ENCODE measurements at places on chromosomes 5 and 9.

DNA sequence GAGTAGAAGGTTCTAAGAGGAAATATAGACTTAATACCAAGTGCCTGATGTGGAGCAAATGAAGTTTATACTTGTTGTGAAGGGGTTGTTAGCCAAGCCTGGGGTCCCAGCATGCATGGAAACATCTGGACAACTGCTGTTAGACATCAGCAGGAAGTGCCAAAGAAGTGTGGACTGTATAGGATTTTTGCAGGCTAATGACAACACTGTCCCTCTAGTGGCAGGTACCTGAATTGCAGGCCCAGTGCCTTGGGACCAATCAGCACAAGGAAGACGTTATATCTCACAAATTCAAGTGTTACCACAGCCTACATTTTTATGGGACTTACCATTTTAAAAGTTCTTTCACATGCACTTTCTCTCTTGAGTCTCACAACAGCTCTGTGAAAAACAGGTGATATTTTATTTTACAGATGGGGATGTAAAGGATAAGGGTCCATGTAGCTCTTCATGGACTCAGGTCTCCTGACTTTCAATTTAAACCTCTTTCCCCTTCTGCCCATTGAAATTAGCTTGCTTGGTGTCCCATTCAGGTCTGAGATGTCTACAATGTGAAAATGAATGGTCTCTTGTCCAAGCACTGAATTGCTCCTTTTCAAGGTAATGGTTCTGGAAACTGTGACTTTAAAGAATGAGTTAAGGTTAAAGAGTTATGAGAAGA, 89.0 kb upstream of the MAP1B start:
- DNase-seq = no peak

DNA sequence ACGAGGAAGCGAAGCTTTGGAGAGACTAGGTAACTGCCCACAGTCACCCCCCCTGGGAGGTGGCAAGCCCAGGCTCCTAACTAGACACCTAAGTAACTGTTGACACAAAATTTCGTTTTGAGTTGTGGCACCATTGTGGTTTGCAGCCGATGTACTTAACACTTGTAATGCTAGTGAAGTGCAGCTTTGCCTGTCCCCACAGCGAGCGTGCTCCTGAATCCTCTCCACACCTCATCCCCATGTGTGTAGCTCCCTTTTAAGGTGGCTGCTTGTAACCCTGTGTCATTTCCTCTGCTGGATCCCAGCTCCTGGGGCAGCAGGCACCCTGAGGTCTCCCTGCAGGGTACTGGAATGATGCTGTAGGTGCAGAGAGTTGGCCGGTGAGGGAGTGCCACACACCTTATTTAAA, 114.9 kb downstream of the TRIO start:
- DNase-seq = no peak

- DNase-seq = no peak
Measured at GRCh38 chr5:59553992-59554391, 339.5 kb downstream of the PDE4D start.

- no peak for DNase-seq
Measured at GRCh38 chr5:36360307-36360706, 58.6 kb upstream of the RANBP3L start.

DNA sequence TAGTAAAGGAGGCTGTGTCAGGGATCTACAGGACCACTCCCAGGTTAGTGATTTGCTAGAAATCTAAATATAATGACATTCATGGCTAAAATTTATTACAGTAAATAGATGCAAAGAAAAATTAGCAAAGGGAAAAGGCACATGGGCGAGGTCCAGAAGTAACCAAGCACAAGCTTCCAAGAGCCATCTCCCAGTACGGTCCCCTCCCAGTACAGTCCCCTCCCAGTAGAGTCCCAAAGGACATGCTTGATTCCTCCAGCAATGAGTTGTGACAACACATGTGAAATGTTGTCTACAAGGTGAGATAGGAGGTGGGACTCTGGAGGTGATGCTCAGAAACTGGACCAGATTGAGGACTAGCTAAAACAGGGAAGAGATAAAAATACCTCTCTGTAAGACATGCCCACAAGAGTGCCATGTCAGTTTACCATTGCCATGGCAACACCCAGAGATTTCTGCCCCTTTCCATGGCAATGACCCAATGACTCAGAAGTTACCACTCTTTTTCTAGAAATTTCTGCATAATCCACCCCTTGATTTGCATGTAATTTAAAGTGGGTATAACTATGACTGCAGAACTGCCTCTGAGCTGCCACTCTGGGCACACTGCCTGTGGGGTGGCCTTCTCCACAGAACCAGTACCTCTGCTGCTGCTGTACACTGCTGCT, 27.9 kb upstream of the CEMIP2 start:
- no peak for DNase-seq

GRCh38 chr5:113487781-113488644, at the start of gene MCC:
Gene MCC (minus strand): TSS chr5:113488453.
- peak; percentile 61 for DNase-seq

DNA sequence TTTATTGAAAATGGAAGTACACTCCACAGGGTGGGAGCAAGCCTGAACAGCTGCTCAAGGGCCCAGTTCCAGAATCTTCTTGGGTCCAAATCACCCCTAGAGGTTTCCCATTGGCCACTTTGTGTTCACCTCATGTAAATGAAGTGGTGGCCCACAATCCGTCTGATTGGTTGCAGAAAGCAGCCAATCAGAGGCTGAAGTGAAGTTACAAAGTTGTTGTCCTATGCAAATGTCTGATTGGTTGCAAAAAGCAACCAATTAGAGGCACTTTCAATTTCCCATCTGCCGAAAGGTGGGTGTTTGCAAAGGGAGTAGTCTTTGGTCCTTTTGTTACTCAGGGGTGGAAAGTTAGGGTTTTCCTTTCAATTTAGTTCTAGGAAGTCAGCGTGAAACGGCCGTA, 8.8 kb downstream of the TMEM171 start:
- DNase-seq = no peak
